CD4-positive, CD25-positive, alpha-beta regulatory T cell (primary cell): ENCODE measurements at places on chromosomes 7 and 10. TPM values are rescaled to one million over a fixed set of nuclear protein-coding genes. Genes with fewer than 3 reads are reported as not detected.
A peak's percentile ranks its signal among the peaks of the same experiment; 100 is the strongest.

Gene AKR1C8
- 3.2 TPM for total RNA-seq

- no peak for DNase-seq
These were observed 69.7 kb downstream of the CELF2 start for GRCh38 chr10:11087372-11087771.

GRCh38 chr7:114832906-114833595 lies 88.8 kb upstream of the MDFIC start:
- no peak for DNase-seq

- no peak for DNase-seq
These were observed 71.3 kb downstream of the PIP4K2A start for GRCh38 chr10:22643116-22643515.

Gene RAMP3
- total RNA-seq: not detected

DNA sequence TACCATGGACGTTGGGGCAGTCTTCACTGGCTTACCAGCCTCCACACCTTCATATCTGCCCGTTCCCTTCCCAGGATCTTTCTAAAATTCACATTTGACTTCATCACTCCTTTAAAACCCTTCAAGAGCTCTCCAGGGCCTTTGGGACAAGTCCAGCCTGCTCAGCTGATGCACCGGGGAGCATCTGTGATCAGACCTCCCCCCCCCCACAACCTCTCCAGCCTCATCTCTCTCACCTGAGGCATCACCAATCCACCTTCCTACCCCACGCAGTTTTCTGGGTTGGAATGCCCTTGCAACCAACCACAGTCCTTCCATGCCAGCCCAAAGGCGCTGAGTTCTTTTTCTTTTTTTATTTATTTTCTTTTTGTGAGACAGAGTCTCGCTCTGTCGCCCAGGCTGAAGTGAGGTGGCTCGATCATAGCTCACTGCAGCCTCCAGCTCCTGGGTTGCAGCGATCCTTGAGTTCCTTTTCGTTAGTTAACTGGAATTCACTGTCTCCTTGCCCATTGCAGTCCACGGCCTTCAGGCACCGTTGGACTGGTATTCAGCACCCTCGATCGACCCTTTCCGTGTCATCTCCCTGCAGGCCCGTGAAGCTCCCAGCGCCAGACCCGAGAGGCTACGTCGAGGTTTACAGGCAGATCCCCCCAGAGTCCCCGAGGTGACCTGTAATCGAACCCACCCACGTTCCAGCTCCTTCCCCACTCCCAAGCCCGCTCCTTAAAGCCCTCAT lies 654 bp downstream of the ALKBH4 start:
- DNase-seq: no peak

Gene ADCYAP1R1
- not detected for total RNA-seq

- DNase-seq: no peak
These were observed 7.0 kb upstream of the GNAI1 start for GRCh38 chr7:80127412-80128160.

Gene SPDYE2B
- total RNA-seq: not detected

DNA sequence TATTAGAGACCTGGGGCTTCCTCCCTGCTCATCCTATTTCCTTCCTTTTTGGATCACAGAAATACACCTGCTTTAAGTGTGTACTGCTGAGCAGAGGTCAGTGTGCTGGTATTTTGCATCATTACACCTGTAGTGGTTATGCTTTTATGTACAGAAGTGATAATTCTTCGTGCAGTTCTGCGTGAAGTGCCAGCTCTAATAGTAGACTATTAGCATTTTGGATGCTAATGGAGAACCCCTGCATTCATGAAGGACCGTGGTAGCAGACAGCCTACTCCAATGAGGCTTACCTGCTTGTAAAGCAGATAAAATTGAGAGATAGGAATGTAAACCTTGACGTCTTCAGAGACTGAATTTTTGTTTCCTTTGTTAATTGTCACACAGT lies 114.3 kb downstream of the CDK14 start:
- DNase-seq: no peak

GRCh38 chr10:99341248-99341647 lies 12.1 kb downstream of the CNNM1 start:
- DNase-seq: no peak

Gene GIMAP4
- 90.1 TPM for total RNA-seq

GRCh38 chr10:580778-581177 lies 108.7 kb downstream of the DIP2C start:
- DNase-seq: no peak

Gene CYP3A4
- total RNA-seq: not detected

DNA sequence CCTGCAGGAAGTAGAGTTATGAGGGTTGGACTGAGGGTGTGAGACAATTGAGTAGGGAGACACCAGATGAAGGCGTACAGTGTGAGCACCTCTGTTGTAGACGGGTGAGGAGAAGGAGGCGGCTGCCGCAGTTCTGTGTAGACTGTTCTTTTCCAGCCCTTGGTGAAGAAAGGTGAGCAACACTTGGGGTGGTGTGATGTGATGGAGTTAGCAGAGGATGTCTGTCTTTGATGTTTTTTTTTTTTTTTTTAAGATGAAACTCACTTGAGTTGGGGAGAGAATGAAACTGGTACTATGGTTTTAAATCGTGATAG lies 42.8 kb upstream of the RNF216 start:
- DNase-seq: peak; percentile 48
